ENCODE measurements at places on chromosomes 3 and 15.

DNA sequence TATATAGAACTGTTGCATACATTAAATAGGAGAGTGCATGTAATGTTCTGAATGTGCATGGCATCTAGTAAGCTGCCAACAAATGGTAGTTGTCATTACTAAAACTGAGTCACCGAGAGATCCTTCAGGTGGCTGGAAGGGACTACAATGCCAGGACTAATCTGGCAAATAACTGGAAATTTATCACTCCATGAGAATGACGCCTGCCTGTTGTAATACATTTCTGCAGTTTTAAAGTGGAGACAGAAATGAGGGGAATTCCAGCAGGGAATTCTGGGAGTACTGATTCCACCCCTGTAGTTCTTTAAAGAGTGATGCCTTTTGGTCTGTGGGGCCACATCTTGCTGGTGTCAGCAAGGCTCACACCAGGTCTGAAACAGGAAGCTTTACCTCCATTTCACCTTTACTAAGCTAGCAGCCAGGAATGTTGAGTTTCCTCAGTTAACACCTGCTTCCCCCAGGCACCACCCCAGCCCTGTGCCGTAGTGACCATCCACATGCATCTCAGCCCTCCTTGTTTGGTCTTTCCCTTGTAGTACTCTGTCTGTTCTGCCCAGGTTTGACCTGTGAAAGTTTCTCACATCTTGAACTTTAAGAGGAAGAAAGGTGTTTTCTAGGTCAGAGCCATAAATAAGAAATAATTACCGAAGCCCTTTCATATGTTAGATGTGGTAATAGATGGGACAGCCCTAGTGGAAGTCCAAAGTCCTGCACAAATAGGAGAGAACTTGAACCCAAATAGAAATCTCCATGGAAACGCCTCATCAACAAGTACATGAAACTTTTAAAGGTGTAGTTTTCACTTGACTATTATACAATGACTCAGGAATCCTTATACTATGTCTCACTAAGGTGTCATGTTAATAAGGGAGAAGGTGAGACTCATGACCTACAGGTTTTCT, 56.7 kb upstream of the LMOD3 start:
- no peak for DNase-seq

DNA sequence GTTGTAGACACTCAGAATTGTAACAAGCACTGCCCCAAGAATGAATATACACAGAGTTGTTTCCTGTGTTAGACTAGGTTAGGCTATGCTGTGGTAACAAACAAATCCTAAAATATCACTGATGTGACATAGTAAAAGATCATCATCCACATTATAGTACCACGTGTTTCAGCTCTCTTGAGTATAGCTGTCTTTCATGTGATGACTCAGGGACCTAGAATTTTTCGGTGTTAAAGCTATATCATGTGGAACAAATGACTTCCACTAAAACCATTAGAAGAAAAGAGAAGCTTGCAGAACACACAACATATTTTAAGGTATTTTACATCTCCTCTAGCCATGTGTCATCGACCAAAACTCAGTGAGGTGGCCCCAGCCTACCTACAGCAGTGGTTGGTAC, 307.9 kb upstream of the RBMS3 start:
- DNase-seq: no peak

GRCh38 chr3:11517601-11518000, 126.1 kb downstream of the VGLL4 start:
- DNase-seq: no peak

DNA sequence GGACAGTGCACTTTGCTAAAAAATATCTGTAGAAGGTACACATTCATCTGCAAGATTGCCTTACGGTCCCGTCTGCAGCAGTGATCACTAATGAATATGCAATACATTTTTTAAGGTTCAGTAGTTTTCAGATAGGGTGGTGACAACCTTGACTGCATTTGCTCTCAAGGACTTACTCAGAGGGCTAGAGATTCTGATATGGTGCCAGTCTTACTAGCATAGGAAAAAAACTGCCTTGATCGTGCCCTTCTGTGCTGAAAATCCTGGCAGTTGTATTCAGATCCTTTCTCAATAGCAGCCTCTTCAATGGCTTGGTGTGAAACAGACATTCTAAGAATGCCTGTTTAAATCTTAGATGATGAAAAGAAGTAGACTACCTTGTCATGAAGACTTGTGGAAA, 411.9 kb upstream of the CCDC54 start:
- DNase-seq: no peak

GRCh38 chr3:106208967-106209366, 340.2 kb upstream of the CBLB start:
- DNase-seq: peak; percentile 17

DNA sequence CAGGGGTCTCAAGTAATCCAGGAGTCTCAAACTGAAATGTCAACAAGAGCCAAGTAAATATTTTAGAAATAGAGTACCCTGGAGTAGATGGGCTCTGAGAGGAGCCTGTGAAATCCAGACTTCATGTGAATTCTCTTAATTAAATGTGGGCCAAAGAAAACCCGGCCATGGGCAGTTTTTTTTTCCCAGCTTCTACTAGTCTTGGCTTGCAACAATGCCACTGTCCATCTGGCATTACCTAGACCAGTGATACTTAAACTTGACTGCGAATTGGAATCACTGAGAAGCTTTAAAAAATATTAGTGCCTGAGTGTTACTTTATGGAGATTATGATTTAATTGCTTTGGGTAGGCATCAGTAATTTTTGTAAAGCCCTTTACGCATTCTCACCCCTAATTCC, 66.4 kb upstream of the GOLGA6B start:
- no peak for DNase-seq

GRCh38 chr3:77421916-77422315, 382.0 kb downstream of the ROBO2 start:
- DNase-seq: no peak

DNA sequence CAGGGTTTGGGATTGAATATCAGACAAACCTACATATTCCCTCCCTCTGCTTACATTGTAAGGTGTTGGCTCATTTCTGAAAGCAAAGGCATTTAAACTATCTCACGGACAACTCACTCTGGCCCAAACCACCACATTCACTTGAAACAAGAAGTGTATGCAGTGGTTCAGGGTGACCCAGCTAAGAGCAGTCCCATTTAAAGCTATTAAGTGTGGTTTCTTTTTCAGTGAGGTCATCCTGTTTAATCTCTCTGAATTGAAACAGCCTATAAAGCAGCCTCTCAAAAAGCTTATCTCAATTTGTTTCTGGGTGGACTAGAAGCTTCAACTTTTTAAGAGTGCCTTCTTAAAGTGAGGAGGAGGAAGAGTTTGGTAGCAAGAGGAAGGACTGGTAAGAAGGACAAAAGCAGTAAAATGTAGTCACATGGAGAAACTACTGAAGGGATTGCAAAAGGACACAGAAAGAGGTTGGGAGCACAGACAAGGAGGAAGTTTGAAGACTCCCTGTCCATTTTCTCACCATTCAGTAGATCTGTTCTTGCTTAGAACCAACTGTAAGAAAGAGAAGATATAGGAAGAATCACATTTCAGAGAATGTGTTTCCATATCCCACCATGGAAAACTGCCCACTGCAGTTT, 151.6 kb downstream of the TMCO5A start:
- no peak for DNase-seq

GRCh38 chr15:79198461-79198860, 84.1 kb upstream of the ANKRD34C start:
- no peak for DNase-seq

- DNase-seq: no peak
Observed at GRCh38 chr3:42672515-42672914, 12.8 kb upstream of the KLHL40 start.

DNA sequence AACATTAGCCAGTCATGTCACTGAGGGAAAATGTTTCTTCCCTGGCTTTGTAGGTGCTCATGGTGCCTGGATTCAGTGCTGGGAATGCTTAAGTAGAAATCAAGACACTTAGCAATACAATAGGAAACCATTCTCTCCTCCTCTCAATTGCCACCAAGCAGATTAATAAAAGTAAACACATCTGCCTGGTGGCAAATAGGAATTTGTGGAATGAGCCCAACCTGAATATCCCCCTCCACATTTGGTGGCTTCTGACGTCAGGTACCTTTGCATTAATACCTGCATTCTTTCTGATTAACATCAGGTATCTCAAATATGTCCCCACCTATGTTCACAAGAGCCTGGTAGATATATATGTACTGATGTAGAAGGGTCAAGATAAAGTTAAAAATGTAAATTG, 42.7 kb downstream of the PPP2R3A start:
- no peak for DNase-seq

DNA sequence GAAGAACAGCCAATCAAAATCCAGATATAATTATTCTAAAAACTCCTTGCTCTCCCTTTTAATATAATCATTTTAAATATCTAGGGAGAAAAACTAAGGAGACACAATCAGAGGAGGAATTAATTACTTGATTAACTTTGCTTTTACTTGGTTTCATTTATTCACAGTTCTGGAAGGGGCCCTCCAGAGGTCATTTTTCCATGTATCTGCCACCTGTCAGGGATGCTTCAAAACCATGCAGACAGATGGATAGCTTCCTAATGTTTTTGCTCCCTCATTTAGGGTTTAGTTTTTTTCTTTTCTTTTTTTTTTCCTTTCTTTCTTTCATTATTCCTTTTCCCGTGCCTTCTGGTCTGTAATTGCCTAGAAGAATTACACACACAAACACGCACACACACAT, 438.1 kb upstream of the ARPP21 start:
- DNase-seq: no peak

GRCh38 chr3:128546646-128547045, 53.6 kb upstream of the GATA2 start:
- no peak for DNase-seq

DNA sequence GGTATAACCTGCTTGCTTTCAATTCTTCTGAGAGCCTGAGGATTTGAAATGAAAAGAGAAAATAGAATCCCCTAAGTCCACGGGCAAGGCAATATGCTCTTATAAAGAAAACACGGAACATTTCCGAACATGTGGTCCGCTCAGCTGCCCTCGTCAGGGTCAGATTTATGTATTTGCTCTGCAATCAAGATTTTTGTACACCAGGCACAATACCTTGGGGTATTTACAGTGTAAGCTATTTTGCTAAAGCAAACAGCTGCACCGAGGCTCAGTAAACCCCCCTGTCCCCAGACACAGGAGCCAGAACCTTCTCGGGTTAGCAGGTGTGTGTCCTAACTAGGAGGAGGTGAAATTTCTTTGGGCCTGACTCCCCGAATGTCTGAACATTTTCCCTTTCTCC, 155.8 kb upstream of the LRIG1 start:
- no peak for DNase-seq

GRCh38 chr3:134563601-134564000, 77.7 kb downstream of the CEP63 start:
- DNase-seq: no peak

- no peak for DNase-seq
Observed at GRCh38 chr3:4467522-4467867, 426 bp upstream of the SUMF1 start.

DNA sequence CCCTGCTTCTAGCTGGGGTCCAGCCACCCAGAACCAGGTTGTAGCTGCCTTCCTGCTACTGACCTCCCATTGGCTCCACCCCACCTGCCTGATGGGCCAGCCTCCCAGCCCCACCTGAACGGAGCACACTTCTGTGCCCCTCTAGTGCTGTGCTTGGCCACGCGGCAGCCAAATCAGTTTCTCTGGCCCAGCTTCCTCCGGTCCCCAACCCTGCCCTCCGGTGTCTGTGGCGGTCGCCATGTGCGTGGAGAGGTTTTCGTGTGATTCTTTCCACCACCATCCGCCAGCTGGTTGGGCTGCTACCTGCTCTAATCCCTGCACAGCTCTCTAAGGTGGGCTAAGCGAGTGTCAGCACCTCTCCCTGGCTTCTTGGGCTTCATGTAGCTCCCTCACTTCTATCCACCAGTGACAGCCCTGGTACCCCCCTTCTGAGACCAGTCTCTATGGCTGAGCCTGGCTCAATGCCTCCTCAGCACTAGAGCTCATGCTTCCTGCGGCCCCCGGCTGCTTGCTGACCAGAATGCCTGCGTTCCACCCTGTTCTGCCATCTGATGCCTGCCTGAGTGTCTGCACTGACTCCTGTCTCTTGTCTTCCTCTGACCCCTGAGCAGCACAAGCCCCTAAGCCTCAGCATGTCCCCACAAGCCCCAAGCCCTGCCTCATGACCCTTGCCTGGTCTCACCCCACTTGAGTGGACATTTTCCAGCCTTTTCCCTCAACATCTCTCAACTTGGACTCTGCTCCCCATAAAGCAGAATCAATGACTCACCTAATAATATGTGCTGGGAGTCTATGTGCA, 23.2 kb upstream of the MAGEF1 start:
- no peak for DNase-seq

DNA sequence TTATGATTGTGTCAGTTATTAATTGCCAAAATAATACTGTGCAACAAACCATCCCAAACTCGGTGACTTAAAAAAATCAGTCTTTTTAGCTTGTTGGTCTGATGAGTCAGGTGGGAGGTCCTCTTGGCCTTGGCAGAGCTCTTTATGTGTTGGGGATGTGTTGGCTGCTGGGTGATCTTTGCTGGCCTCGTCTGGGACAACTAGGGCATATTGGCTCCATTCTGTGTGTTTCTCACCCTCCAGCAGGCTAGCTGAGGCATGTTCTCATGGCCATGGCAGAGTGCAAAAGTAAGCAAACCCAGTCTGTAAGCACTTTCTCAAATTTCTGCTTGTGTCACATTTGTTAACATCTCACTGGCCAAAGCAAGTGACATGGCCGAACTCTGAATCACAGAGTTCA, 251.6 kb downstream of the RPLP1 start:
- DNase-seq: no peak

DNA sequence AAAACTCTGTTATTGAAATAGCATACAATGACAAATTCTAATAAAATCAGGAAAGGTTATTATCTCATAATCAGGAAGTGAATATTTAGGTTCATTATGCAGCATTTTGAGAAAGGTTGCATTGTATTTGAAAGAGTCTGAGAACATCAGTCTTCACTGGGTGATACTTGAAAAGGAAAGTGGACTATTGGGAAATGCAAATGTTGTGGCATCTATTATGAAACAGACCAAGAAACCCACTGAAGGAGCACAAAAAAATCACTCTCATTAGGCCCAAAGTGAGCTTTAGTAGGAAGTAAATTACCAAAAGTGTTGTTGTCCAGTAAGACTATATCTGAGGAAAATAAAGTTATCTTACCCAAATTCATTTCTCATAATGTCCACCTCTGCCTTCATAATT, 90.8 kb downstream of the ZPLD1 start:
- no peak for DNase-seq

GRCh38 chr15:40696228-40696627, 1.3 kb downstream of the RAD51 start:
- DNase-seq: no peak

DNA sequence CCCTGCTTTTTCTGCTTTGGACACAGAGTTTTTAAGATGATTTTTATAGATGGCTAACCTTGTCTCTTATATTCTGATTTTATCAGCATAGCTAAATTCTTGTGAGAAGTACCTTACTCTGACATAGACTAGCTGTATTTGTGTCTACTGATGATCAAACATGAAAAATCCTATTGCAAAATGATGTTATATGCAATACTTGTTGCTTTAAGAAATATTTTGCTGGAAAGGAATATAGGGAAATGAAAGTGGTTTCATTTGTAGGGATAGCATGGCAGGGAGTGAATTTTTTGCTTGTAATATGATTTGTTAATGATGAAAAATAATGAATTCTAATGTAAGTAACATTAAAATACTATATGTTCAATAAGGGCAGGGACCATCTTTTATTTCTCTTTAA, 35.9 kb downstream of the CFAP91 start:
- no peak for DNase-seq

All from testis (tissue), 5 donors.